Stomach (tissue), 19 donors: ENCODE measurements at places on chromosomes 16 and 17. TPM values are rescaled to one million over a fixed set of nuclear protein-coding genes. Genes with fewer than 3 reads are reported as not detected.

The FN3K gene
- total RNA-seq = 14.5 TPM

The ZNF205 gene
- 9.1 TPM for total RNA-seq

The NPIPA8 gene
- total RNA-seq = not detected

The FOXO3B gene
- 3.8 TPM for total RNA-seq

The CCDC200 gene
- total RNA-seq = not detected

The LRRC46 gene
- not detected for total RNA-seq

The GLG1 gene
- 35.3 TPM for total RNA-seq

The CSF3 gene
- total RNA-seq = 1.7 TPM

The DNAH2 gene
- total RNA-seq = under 0.01 TPM

The CDH11 gene
- total RNA-seq = 105 TPM

- no peak for DNase-seq
These were observed 52.2 kb downstream of the TBC1D16 start for GRCh38 chr17:79983456-79983855.

DNA sequence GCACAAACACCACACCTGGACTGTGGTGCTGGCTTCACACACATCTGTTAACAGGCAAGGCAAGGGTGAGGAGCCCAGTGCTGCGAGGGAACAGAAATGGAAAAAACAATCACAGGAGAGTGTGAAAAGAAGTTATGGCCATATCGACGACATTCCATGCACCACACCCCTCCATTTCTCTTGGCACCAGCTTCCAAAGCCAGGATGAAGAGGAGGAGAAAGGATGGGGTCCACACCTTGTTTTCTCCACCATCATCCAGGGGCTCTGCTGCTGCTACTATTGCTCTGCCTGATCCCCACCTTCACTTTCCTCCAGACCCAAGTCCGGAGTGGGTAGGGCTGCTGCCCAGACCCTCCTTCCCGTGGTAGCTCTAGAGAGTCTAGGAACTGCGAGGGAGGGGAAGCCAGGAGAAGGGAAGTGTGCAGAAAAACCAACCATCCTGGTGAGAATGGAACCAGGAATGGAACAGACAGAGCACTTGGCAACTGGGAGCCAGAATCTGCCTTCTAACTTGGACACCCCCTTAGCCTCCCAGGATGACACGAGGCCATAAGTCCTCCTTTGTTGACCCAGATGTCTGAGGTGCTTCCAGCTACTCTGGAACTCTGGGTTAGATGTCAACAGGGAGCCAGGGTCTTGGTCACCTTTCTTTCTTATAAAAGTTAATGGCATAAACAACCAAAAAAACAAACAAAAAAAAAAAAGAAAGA lies 1.2 kb upstream of the PROCA1 start:
- DNase-seq = no peak

DNA sequence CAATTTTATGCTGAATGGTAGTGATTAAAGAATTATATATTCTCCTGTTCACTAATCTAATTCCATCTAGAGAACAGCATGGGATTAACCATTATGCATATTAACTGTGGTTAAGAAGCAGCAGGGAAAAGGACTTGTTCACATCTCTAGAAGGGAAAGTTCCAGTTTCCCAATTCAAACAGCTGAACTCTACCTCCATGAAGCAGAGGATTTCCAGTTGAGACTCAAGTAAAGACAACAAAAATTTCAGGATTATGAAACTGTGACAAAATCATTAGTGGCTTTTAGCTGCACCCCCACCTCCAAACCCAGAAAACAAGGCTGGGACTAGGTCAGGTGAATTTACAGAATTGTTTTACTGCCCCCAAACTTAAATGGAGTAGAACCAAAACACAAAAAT lies 73.6 kb downstream of the USP32 start:
- DNase-seq = no peak

DNA sequence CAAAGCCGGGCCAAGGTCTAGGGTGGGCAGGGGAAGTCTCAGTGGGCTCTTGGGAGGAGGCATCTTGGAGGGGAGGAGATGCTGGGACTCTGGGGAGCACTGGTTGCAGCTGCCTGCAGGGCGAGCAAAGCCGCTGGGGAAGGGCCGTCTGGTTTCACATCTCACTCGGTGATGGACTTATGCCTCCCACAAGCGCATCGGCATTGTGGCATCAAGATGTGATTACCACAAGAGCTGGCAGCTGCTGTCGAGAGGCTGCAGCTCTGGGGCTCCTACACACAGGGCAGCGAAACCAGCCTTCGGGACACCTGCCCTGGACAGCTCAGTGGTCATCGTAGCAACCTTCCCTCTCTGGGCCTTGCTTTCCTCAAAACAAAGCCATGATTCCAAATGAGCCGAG lies 3.1 kb upstream of the KCNJ12 start:
- DNase-seq = peak; percentile 39

GRCh38 chr16:4306470-4307214 lies 9.2 kb upstream of the GLIS2 start:
- no peak for DNase-seq

- DNase-seq = peak; percentile 63
These were observed 11.6 kb upstream of the MARCHF10 start for GRCh38 chr17:62819511-62820221.

GRCh38 chr17:76888661-76889060 lies 20.5 kb downstream of the MGAT5B start:
- no peak for DNase-seq

- DNase-seq = peak; percentile 57
These were observed 40.8 kb downstream of the MRTFB start for GRCh38 chr16:14111713-14112538.

DNA sequence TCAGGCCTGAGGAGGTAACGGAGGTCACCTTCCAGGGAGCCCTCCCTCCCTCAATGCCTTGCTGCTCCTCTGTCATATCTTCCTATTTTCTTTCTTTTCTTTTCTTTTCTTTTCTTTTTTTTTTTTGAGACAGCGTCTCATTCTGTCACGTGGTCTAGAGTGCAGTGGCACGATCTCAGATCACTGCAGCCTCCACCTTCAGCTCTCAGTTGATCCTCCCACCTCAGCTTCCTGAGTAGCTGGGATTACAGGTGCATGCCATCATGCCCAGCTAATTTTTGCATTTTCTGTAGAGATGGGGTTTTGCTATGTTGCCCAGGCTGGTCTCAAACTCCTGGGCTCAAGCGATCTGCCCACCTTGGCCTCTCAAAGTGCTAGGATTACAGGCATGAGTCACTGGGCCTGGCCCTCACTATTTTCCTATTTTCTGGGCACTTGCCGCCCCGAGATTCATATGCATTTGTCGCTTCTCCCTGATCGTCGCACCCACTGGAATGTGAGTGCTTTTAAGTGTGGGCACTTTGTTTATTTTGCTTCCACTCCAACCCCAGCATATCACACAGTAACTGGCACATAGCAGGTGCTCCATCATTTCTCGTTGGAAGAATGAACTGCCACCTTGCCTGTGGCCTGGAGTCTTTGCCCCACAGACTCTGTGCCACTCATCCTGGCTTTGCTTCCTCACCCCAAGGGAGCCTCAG lies 31.7 kb downstream of the CPNE2 start:
- no peak for DNase-seq

DNA sequence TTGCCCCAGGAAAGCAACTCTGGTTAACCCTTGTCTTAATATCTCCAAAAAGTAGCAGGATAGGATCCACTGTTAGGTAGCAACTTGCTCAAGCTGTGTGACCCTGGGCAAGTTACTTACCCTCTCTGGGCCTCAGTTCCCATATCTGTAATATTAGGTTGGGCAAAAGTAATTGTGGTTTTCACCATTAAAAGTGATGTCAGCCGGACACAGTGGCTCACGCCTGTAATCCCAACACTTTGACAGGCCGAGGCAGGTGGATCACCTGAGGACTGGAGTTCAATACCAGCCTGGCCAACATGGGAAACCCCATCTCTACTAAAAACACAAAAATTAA lies 179.3 kb downstream of the FOXL1 start:
- no peak for DNase-seq

DNA sequence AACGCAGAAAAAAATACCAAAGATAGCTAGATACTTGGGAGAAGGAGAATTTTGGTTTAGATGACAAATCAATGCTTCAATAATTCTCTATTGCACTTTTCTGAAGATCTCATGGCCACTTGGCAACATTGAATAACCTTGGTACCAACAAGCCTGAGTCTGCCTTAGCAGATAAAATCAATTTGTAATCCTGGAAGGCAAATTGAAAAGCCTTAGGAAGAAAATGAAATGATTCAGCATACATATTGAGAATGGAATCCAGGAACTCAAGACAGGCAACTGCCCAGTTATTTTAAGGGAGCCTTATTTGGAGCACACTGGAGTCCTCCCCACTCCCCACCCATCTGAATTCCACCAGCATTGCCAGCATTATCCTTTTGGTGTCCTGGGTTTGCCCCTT lies 109.3 kb upstream of the SOX9 start:
- no peak for DNase-seq

DNA sequence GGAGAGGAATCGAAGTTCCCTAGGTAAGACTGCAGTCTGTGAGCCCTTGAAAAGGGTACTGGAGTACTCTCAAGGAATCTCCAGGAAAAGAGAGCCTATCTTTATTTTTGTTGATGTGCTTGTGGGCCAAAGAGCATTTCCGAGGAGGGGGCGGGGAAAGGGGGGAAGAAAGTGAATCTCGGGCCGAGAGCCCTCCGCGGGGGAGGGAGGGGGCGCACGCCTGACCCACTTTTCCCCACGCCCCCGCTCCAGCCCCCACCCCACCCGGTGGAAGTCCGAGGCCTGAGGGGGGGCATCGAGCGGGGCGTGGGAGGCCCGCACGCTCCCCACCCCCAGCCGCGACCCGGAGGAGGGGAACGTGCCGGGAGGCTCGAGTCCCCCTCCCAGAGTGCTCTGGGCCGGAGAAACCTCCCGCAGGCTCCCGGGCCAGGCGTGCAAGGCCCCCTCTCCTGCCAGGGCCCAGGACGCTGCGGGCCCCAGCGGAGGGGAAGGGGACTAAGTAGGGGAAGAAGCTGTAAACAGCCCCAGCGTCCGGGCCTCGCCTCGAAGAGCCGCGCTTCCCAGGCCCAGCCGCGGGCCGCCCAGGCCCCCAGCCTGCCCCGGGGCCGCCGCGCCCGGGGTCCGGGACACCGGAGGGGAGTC lies 444 bp downstream of the HELZ start:
- DNase-seq = no peak

GRCh38 chr17:1746975-1747543 lies 4.4 kb downstream of the SERPINF2 start:
- peak; percentile 76 for DNase-seq

- no peak for DNase-seq
These were observed 61.1 kb upstream of the CIBAR2 start for GRCh38 chr16:85173146-85173980.

- peak; percentile 25 for DNase-seq
These were observed 1.7 kb upstream of the CDH11 start for GRCh38 chr16:65123396-65124211.

- peak; percentile 39 for DNase-seq
These were observed 128.4 kb downstream of the WWOX start for GRCh38 chr16:78227855-78228254.

- no peak for DNase-seq
These were observed 65.1 kb downstream of the EFCAB13 start for GRCh38 chr17:47388825-47389224.

DNA sequence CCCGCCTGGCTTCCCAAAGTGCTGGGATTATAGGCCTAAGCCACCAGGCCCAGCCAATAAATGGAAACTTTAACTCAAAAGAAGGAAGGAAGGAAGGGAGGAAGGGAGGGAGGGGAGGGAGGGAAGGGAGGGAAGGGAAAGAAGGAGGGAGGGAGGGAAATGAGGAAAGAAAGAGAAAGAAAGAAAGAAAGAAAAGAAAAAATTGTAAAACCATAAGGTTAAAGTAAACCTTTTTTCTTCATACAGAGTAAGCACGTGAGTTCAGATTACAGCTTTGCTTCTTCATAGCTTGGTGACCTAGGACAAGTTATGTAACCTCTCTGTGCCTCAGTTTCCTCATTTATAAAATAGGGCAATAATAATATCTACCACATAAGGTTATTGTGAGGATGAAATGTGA lies 26.0 kb downstream of the LRRC37B start:
- no peak for DNase-seq

- DNase-seq = peak; percentile 52
These were observed 155.7 kb downstream of the CMIP start for GRCh38 chr16:81600275-81600674.

GRCh38 chr17:61150686-61151299 lies 248.8 kb upstream of the TBX2 start:
- no peak for DNase-seq

DNA sequence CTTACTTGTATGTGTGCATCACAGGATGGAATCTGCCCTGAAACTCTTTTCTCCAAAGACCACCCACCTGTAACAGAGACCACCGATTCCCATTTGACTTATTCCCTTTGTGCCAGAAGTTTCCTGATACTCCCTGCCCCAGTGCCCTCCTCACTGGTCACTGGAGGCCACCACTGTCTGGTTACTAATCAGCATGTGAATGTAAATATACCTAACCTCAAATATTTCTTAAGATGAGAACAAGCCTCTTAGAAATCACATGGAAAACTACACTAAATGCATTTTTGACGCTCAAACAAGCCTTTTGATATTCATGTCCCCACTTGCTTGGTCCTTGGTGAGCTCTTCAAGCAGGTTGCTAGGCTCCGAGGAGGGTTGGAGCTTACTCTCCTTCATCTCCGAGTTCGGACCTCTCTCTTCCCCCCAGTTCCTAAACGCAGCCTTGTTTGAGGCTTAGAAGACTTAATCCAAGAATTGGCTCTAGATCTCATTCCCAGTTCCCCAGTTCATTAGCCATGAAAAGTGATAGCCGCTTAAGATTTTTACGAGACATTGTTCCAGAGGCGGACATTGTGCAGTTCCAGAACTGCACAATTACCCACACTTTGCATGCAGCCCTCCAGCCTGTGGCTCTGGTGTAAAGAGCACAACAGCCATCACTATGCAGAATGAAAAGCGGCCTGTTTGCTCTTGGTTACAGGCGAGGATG lies 579.2 kb upstream of the PSMD7 start:
- peak; percentile 12 for DNase-seq
